HT-29 (cell line): ENCODE measurements at places on chromosomes 3 and 15.

- DNase-seq = no peak
These were observed 594.0 kb upstream of the CCDC54 start for GRCh38 chr3:106783231-106783630.

- no peak for DNase-seq
These were observed 59.3 kb upstream of the OSTN start for GRCh38 chr3:191139736-191140135.

DNA sequence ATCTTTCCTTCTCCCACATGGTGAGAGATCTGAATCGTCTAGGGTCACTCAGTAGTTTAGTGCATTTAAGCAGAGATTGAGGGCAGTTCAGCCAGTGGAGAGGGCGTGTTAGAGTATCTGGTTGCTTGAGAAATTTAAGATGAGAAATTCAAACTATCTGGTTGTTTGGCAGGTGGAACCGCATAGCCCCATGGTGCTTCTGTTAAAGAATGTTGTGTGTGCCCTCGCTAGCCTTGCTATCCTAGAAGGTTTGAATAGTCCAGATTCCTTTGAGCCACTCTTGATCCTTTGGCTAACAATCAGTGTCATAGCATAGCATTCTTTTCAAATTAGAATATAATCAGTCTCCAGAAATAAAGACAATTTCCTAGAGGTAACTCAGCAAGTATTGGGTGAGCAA lies 32.1 kb downstream of the ABHD17C start:
- DNase-seq = no peak

- no peak for DNase-seq
These were observed 28.3 kb downstream of the CAPN3 start for GRCh38 chr15:42387603-42388002.

DNA sequence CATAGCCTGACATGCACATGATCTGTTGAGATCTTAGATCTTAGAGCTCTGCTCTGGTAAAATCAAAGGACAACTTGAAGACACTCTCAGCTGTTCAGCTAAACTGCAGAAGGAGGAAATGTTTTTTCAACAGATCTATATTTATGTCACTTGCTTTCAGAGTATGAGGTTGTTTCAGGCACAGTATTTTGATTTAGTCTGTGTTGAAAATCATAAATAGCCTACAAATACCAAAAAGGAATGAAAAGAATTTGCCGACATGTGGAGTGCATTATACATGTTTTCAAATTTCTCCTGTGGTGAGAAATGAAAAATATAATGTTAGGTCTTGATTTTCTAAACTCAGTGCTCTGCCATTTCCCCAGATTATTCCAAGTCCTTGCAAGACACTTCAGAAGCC lies 1118.4 kb downstream of the TBL1XR1 start:
- no peak for DNase-seq

- DNase-seq = peak; percentile 76
These were observed 45.4 kb downstream of the SSR3 start for GRCh38 chr3:156509189-156510174.

- no peak for DNase-seq
These were observed 16.4 kb downstream of the WNT7A start for GRCh38 chr3:13863382-13863952.

DNA sequence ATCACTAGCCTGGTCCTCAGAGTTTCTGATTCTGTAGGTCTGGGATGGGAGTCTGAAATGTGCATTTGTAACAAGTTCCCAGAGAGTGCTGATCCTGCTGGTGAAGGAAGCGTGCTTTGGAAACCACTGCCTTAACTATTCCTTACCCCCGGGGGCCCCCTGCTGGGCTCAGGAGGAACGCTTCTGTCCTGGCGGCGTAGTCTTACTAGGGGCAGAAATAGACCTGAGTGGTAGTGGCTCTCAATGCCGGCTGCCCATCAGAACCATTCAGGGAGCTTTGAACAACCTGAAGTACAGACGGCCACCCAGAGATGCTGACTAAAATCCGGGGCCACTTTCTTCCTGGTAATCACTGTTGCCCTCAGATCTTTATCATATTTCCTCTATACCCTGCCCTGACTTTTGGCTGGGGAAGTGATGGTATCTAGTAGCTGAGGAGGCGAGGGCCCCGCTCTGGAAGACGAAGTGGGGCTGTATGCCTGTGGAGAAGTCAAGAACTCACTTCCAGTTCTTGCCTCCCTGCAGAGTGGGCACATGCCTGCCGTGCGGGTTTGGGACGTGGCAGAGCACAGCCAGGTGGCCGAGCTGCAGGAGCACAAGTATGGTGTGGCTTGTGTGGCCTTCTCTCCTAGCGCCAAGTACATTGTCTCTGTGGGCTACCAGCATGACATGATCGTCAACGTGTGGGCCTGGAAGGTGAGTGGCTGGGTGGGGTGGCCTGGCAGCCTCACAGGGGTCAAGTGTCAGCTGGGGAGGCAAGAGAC lies 16.3 kb upstream of the JMJD7 start:
- DNase-seq = peak; percentile 91

- DNase-seq = no peak
These were observed 23.7 kb downstream of the PPP2R3A start for GRCh38 chr3:135989242-135989641.

GRCh38 chr3:111862415-111862814 lies 3.4 kb downstream of the PHLDB2 start:
- DNase-seq = no peak

DNA sequence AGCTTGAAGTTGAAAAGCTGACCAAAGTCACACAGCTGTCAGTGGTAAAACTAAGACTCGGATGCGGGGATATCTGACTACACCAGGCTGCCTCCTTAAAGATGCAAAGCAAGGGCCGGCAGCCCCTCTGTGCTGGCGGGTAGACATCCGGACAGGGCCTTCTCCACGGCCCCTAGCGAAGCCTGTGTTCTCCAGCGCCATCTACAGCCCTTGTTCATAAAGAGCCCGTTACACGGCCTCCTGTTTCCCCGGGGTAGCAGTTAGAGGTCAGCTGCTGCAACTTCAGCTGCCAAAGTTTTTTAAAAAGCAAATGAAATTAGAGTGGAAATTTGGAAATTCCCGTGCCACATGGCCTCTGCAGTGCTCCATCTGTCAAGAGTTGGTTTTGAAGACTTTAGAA lies 383.0 kb downstream of the TBL1XR1 start:
- peak; percentile 76 for DNase-seq

GRCh38 chr3:66812136-66812535 lies 186.0 kb upstream of the KBTBD8 start:
- no peak for DNase-seq

DNA sequence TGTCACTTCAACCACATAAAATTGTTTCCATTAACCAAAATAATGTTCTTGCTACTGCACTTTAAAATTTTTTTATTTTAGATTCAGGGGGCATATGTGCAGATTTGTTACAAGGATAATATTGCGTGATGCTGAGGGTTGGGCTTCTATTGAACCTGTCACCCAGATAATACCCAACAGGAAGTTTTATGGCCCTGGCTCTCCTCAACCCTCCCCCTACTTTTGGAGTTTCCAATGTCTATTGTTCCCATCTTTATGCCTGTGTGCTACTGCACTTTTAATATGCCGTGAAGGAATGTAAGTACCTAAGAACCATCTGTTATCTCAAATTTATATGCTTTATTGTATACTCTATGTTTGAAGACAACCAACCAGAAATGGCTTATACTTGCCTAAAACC lies 42.0 kb upstream of the IMPG2 start:
- no peak for DNase-seq

DNA sequence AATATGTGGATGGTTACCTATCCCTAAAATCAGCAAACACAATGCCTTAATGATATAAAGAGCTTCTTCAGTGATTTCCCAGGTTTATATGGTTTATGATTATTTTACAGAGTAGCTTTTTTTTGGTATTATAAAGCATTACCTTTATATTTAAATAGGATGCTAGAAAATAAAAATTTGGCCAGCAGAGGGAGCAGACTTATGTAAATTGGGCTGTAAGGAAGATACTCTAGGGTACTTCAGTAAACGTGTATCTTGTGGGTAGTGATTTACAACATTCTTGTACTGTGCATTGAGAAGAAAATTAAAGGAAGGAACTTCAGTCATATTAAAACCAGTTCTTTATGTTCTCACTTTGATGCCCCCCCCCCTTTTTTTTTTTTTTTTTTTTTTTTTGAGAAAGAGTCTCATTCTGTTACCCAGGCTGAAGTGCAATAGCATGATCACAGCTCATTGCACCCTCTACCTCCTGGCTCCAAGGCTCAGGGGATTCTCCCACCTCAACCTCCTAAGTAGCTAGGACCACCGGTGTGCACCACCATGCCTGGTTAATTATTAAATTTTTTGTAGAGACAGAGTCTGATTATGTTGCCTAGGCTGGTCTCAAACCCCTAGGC lies 167.9 kb downstream of the BBX start:
- DNase-seq = peak; percentile 79

GRCh38 chr3:38143511-38143910 lies 5.0 kb downstream of the MYD88 start:
- DNase-seq = no peak

- DNase-seq = no peak
These were observed 15.8 kb downstream of the UROC1 start for GRCh38 chr3:126501736-126502135.

GRCh38 chr3:172115059-172115458 lies 75.7 kb downstream of the FNDC3B start:
- DNase-seq = no peak

DNA sequence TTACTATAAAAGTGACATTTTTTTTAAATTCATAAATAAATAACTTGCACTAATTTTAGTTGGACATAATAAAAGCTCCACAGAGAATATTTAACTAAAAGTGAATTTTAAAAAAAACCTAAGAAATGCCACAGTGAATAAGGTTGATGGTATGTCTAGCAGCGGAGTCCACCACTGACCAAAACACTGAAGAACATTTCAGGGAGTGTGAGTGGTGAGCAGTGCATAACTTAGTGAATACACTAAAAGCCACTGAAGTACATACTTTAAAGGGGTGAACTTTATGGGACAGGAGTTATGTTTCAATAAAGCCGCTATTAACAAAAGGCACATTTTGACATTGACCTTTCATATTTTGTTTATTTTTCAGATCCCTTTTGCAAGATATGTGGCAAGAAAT lies 32.3 kb downstream of the SRP14 start:
- no peak for DNase-seq

DNA sequence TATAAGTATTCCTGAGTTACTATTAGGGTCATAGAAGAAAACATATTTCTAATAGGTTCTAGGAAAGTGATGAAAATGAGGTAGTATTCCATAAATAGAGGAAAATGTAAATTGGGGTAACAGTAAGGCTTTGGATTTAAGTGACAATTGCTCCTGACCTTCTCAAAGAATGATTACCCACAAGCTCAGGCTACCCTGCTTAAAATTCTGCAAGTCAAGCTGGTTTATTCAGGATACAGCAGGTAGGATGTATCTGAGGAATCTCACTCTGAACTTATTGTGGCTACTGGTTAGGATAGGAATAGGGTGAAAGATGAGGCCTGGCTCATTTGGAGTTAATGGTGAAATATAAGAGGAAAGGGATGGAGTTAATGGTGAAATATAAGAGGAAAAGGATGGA lies 67.7 kb downstream of the CD200R1L start:
- DNase-seq = no peak

- no peak for DNase-seq
These were observed 37.3 kb downstream of the USF3 start for GRCh38 chr3:113659101-113659541.

GRCh38 chr15:35695003-35695402 lies 149.0 kb upstream of the DPH6 start:
- DNase-seq = no peak

DNA sequence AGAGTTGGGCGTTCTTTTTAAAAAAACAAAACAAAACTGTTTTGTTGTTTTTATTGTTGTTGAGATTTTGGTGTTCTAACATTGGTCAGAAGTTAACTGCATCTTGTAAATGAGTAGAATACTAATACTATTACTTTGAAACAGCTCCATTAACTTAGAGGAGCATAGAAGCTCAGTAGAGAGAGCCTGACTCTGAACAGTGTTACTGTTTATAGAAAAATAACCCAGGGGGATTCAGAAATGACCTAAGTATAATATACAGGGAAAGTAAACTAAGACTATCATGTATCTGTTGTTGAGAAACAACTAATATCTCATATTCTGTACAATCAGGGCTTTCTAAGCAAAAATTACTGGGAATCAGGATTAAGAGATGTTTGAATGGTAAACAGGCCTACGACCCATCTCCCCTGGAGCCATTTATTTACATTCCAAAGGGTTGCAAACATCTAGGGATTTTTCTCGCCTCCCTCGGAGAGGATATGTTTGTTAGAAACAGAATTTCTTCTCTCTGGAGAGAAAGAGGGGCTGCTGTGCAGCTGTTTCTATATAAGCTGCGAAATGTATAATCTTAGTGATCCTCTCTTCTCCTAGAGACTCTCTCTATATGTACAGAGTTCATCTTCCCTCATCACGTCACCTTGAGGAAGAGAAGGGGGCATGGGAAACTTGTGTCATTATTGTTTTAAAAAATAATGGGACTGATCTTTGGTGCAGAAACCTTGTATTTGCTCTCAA lies 827.5 kb upstream of the DPPA4 start:
- DNase-seq = no peak

- no peak for DNase-seq
These were observed 223.0 kb upstream of the BHLHE40 start for GRCh38 chr3:4756057-4756775.

- peak; percentile 77 for DNase-seq
These were observed 65.8 kb downstream of the PDE8A start for GRCh38 chr15:85047271-85047948.

DNA sequence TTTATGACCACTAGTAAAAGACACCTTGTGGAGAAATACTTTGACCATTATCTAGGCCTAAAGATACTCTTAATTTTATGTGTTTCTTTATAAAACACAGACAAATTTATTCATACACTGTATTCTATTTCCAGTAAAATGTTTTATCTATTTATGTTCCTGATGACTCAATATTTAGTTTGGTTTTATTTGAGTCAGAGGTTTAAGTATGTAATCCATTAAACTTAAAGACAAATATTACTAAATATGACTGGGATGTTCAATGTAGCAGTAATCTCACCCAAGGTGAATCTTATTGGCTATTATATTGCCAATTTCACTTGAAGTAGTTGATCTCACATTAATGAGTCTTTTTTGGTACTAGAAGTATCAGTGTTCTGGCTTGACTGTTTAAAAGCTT lies 799.7 kb downstream of the CADM2 start:
- DNase-seq = no peak

DNA sequence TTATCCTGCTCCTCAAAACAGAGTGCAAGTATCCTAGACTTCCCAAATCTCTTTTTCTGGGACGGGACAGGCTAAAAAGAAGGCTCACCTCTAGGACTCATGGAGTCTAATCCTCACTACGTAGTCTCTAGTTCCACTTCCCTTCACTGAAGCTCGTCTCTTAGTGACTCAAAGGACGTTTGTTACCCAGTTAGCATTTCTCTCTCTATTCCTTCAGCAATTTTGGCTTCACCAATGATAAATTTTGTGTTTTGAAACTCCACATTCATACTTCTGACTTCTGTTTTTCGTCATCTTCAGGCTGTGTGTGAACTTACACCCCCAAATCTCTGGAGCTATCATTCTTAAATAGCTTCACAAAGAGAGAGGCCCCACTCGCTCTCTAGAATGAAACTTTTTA lies 627.1 kb downstream of the NAALADL2 start:
- no peak for DNase-seq
